ENCODE measurements at places on chromosomes 7 and 10.

DNA sequence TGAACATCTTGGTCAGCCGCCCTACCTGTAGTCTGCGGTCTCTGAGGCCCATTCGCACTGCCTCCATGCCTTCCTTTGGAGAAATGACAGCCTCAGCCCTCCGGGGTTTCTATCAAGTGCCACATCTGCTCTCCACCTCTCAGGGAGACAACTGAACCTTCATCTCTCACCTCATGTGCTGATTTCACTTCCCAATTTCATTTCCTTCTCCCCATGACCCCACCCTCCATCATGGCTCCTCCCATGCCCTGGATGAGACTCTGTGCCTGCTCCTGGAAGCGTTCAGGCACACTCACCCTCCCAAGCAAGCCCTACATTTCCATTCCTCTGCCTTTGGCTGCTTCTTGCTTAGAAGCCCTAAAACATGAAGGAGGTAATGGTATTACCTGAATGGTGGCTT lies 7.8 kb upstream of the SCD start:
- no peak for DNase-seq

- DNase-seq: peak; percentile 25
Measured at GRCh38 chr7:155763691-155764437, 48.4 kb downstream of the SHH start.

- DNase-seq: no peak
Measured at GRCh38 chr7:37359662-37360444, 88.8 kb downstream of the ELMO1 start.

DNA sequence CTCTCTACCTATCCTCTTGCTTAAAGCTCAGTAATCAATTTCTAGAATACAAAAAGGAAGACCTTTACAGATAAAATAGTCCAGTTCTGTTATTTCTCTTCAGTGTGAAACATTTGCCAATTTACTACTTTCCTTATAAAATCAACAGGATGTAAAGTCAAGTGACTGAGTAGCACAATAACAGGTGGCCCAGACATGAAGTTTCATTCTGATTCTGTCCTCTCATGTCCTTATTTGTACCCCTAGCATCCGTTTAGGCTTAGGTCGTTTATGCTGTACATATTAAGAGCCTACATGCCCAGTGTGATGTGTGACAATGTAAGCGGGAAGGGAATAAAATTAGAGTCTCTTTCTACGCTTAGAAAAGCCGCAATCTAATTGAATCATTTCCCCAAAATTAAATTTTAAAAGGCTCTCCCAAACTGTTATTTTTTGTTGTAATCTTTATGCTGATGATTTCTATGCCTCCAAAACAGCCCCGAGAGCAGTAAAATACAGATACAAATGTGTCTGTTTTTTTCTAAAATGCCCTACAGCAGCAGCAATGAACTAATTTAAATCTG lies 29.1 kb downstream of the EPC1 start:
- DNase-seq: no peak

- DNase-seq: no peak
Measured at GRCh38 chr7:7369134-7369533, 166.5 kb downstream of the COL28A1 start.

GRCh38 chr7:1404898-1405548 lies 54.2 kb downstream of the MICALL2 start:
- no peak for DNase-seq

GRCh38 chr10:21512573-21513404 lies 12.7 kb downstream of the SKIDA1 start:
- DNase-seq: no peak

GRCh38 chr7:471866-472639 lies 47.6 kb downstream of the PDGFA start:
- DNase-seq: no peak

Data from stimulated activated CD8-positive, alpha-beta memory T cell treated with anti-CD3 and anti-CD28 coated beads, Interleukin-4, amount 100 ng/mL, for 4 hours (primary cell).